Breast epithelium (tissue), 4 donors: ENCODE measurements at places on chromosomes 1 and 21. TPM values are rescaled to one million over a fixed set of nuclear protein-coding genes. Genes with fewer than 3 reads are reported as not detected.

GRCh38 chr1:50490640-50491039 lies 67.4 kb upstream of the DMRTA2 start:
- DNase-seq, result no peak

DNA sequence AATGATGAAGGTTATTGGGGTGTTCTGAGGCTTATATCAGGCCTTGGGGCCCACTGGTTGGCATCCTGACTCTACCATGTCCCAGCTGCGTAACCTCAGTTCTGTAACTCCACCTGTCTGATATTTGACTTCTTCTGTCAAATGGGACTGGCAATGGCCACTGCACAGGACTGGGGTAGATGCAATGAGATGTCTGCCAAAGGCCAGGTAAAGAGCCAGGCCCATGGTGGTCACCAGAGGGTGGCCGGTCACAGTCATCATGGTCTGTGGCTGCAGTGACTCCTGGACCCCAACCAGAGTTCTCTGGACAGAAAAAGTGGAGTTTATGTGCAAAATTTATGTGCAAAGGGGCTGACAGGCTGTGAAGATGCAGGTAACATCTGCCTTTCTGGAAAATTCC lies 173.3 kb downstream of the PTPRU start:
- no peak for DNase-seq

GRCh38 chr1:26723013-26723991 lies 27.5 kb downstream of the ARID1A start:
- DNase-seq, result peak; percentile 70

- no peak for DNase-seq
Measured at GRCh38 chr1:230065571-230065970, 1.5 kb upstream of the GALNT2 start.

- no peak for DNase-seq
Measured at GRCh38 chr1:91919962-91920361, 29.2 kb upstream of the BRDT start.

GRCh38 chr1:192577145-192578140 lies 1.9 kb downstream of the RGS1 start:
- DNase-seq, result no peak

DNA sequence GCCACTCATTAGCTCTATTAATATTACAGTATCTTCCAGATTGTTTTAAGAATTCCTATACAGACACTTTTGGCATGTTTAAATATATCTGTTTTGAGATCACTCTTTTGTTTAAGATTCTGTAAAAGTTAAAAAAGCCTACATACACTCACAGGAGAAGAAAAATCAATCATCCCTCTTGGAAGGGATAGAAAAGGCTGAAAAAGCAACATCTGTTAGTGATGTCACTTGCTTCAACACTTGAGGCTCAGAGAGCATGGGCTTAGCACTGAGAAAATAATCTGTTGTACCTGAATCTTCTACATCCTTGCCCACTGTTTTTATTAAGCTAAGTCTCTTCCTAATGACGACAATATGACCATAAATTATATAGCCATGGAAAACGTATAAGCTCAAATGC lies 127.0 kb downstream of the ZP4 start:
- DNase-seq, result no peak

DNA sequence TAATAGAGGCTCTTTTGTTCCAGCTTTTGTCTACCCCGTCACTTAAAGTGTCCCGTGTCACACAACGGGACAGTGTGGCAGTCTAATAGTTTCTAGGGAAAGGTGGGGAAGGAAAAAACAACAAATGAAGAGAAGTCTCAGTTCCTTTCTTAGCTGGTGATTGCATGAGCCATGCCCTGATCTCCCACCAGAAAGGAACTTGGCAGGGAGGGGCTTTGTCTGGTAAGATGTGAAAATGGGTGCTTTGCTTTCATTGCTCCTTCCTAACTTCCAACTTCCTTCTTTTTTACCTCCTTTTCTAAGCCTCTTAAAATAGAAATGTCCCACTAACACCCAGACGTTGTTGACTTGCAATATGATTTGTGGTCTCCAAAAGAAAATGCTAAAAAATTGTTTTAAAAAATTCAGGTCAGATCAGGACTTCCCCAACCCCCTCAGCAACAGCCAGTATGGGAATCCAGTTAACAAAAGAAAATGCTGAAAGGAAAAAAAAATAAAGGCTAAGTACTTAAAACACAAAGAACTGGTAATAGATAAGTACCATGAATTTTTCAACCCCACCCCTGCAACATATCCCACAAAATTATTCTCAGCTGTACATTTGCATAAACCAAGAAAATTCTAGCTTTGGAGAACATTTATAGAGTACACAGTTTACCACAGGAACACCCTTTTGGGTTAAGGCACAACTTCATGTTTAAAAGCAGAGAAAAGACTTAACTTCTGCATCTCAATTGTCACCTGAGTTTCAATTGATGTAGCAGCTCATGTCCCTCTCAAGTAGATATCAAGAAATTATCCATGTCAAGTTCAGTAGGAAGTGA lies 106.2 kb downstream of the NIBAN1 start:
- DNase-seq, result no peak

DNA sequence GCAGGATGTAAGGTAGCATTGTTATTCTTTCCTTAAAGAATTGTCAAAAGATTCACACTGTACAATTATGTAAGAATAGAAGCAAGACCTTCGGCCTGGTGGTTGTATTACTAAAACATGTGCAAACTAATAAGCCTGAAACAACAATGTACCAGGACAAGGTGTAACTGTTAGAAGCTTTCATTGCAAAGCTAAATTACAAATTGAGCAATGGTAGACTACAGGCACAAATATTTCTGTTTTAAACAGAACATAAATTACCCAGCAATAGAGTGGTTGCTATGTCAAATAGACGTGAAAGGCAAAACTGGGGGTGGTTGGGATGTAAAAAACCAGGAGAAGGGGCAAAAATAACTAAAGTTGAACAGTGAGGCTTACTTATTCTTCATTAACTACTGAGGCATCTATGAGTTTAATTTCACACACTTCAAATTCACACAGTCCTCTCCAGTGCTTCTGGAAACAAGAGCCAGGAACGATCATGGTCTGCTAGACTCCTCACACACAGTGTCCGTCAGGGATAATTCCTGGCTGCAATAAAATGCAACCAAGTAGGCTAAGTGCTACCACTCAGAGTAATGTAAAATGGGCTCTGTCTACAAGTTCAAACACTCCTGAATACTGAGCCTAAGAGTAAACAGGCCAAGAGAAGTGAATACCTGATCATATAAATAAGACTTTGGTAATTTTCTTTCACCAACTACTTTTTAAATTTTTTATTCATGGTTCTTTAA lies 39.3 kb upstream of the C1orf198 start:
- no peak for DNase-seq

- no peak for DNase-seq
Measured at GRCh38 chr21:38342739-38343138, 85.9 kb downstream of the KCNJ15 start.

Gene TFF2
- total RNA-seq, result not detected

Gene CXADR
- total RNA-seq, result 36.4 TPM

Gene USP33
- 96.4 TPM for total RNA-seq

Gene SPATA45
- not detected for total RNA-seq

Gene KLHL21
- 58.1 TPM for total RNA-seq

Gene S100A14
- total RNA-seq, result not detected

Gene PALMD
- 35.3 TPM for total RNA-seq

Gene TMEM125
- total RNA-seq, result not detected
